ENCODE measurements at places on chromosomes 2 and 18.

- no peak for DNase-seq
Measured at GRCh38 chr2:5507367-5507766, 184.8 kb upstream of the SOX11 start.

GRCh38 chr2:204545861-204546735 lies 823 bp downstream of the PARD3B start:
- no peak for DNase-seq

- peak; percentile 23 for DNase-seq
Measured at GRCh38 chr2:149648282-149649030, 60.9 kb upstream of the MMADHC start.

- no peak for DNase-seq
Measured at GRCh38 chr18:75297731-75298130, 87.1 kb downstream of the TSHZ1 start.

- DNase-seq: peak; percentile 25
Measured at GRCh38 chr2:45922577-45922988, 271.1 kb downstream of the PRKCE start.

- DNase-seq: no peak
Measured at GRCh38 chr2:217166241-217166850, 306.5 kb upstream of the TNP1 start.

GRCh38 chr2:210475706-210476105 lies 853 bp downstream of the LANCL1 start:
- no peak for DNase-seq

- no peak for DNase-seq
Measured at GRCh38 chr2:167388497-167388896, 500.2 kb downstream of the XIRP2 start.

GRCh38 chr2:137000811-137001210 lies 235.5 kb downstream of the THSD7B start:
- DNase-seq: no peak

DNA sequence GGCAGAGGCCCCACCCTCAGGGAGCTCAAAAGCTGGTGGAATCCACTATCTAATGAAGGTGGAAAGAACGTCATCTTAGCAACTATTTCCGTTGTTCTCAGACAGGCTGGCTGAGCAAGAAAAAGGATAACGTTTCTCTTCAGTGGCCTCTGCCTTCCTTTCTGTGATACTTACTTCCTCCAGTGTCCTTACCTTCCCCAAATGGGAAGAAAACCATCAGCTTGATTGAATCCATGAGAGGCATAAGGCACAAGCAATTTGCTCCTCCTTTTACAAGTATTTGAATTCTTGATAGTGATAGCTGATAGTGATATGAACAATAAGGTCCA lies 8.1 kb upstream of the NCOA1 start:
- no peak for DNase-seq

DNA sequence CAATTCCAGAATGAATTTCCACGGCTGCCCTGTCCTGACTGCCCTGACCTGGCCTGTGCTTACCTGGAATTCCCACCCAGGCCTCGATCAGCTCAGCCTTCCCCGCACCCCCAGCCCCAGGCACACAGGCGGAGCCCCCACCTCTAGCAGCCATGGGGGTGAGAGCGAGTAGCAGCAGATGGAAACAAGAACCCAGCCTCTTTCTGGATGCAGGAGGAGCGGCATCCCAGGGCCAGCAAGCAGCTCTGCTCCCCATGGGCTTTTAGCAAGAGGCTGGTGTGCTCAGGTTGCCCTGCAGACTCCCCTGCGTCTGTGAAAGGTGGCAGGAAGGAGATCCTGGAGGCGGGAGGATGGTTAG lies 101.8 kb downstream of the TPO start:
- DNase-seq: no peak

GRCh38 chr2:172395503-172395902 lies 31.9 kb upstream of the ITGA6 start:
- DNase-seq: no peak

GRCh38 chr2:143481733-143482132 lies 352.5 kb downstream of the ARHGAP15 start:
- DNase-seq: no peak

- DNase-seq: no peak
Measured at GRCh38 chr2:222672068-222672401, 577 bp downstream of the MOGAT1 start.

DNA sequence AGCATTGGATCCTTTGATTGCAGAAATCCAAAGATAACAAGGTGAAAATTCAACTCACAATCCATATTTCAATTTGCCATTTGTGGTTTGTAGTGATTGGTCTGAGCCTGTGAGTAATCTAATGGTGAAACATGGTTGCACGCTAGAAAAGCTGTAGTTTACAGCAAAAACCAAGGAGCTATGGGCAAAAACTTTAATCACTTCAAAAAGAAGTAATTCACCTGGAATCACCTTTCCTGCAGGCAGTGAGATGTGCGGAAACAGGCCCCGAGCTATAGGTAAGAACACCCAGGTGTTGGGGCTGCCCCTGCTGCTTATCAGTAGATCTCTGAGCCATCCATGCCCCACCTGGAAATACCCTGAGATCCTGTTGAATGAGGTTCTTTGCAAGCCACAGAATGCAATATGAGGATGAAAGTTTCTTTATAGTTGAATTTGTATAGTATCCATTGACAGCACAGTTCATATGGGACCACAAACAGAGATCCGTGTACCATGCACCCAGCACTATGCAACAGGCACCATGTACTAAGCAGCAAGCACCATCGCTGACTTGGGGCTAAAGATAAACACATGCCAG lies 208.2 kb downstream of the SPP2 start:
- peak; percentile 86 for DNase-seq

DNA sequence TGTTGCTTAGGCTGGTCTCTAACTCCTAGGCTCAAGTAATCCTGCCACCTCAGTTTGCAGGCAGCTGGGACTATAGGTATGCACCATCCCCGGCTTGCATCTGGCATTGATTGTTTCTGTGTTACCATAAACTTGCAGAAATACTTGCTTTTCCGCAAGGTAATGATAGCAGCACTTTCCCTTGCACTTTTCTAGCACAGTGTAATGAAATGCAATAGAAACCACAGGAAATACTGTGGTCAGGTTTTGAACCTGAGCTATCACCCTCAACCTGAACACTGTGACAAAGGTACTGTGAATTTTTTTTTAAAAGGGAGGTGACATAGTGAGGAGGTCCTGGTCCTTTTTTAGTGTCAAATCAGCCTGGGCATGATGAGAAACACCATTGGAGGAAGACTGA lies 38.3 kb downstream of the DHRS9 start:
- no peak for DNase-seq

- no peak for DNase-seq
Measured at GRCh38 chr2:234438305-234438977, 58.4 kb downstream of the ARL4C start.

- no peak for DNase-seq
Measured at GRCh38 chr18:66999003-66999402, 395.1 kb upstream of the CDH19 start.

- peak; percentile 27 for DNase-seq
Measured at GRCh38 chr2:173101687-173102086, 26.0 kb downstream of the MAP3K20 start.

DNA sequence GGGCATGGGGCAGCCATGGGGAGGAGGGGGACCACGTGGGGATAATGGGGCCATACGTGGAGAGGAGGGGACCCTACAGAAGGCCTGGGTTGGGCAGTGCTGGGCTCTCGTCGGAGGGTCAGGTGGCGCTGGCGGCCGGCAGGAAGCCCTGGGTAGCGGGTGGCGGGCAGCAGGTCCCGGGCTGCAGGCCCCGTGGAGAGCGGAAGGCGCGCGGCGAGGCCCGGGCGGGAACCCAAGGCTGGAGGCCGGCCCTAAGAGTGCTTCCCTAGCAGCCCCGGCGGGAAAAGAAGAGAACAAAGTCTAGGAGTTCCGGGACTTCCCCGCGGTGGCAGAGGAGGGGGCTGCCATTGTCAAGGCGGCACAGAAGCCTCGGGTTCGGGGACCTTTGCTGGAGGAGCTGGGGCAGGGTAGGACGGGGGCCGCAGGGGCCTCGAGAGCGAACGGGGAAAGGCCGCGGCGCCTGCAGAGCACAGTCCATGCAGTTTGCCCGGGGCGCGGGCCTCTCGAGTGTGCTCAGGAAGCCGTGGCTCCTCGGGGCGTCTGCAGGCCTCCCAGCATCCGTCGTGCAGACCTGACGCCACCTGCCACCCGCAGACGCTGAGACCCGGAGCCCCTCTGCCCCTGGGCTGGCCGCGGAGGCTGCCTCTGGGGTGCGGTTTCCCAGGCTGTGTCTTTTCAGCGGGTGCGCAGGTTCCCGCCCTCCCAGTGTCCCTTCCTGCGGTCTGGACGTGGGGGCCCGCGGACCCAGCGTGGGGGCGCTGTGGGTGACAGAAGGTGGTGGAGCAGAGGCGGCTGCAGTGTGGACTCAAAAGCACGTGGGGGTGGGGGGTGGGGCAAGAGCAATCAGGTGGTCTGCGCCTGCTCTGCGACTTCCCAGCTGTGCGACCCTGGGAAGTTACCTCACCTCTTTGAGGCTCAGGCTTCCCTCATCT lies 19.4 kb upstream of the NCL start:
- DNase-seq: no peak

DNA sequence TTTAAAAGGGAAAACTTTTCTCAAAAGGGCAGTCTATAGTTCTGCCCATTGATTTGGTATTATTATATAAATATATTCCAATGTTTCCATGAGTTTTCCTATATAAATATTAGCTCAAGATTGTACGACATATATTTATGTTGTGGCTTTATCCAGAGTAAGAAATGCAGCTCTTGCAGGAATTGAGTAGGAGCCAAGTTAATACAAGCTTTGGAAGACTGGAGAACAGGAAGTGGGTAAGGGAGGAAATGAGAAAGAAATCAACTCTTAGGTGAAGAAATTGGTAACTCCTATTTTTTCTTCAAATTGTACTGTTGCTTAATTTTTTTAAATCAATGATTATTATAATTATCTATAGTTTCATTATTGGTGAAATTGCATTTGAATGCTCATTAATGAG lies 105.4 kb upstream of the FAM117B start:
- DNase-seq: no peak

DNA sequence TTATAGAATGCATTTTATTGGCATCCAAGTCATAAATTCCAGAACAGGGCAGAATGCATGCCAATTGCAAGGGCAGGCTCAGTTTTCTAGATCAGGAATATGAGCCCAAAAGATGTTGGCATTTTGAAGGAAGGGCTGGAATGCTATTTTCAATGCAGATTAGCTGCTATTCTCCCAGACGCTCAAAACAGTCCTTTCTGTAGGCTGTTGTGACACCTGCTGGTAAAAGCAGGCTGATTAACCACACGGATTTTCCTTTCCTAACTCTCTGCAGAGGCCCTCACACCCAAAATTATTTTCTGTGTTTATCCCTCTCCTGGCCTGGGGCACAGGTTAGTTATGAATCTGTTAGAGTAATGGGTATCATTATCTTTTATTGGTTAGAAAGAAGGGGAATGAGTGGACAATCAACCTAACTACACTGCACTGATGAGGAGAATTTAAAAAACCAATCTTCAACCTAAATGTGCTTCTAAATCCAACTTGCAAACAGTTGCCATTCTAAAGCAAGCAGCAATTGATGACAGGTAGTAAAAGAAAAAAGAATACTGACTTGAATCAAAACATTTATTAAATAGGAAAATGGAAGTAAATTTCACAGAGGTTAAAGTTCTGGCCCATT lies 94.0 kb downstream of the PLA2R1 start:
- DNase-seq: peak; percentile 53

DNA sequence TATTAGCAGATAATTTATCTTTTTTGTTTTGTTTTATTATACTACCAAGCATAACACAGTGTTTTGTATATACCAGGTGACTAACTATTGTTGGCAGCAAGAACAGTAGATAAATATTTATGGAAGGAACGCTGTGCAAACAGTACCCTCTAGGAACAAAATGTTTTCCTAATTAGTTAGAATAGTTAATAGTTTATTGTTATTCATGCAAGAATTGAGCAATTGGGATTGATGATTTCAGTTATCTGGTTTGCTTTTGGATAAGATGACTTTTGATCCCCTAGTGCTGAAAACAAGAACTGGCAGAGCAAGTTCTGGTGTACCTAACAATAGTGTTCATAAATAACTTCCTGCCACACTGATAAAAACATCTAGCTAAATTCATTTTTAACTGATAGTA lies 323.3 kb downstream of the TGIF1 start:
- DNase-seq: no peak

DNA sequence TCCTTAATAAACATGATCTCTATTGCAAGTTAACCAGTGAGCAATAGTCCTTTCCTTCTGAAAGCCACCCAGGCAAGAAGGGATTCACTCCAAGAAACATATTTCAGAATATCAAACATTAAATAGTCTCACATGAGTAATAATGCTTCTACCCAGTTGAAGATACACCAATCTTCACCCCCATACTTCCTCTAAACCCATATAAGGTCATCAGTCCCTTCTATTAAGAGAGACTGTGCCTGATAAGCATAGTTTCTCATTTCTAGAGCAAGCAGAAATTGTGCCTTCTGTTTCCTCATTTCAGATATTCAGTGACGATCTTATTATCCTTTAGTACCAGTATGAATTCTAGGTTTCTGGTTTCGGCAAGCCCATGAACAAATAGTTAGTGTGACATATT lies 64.6 kb downstream of the DSEL start:
- DNase-seq: no peak

DNA sequence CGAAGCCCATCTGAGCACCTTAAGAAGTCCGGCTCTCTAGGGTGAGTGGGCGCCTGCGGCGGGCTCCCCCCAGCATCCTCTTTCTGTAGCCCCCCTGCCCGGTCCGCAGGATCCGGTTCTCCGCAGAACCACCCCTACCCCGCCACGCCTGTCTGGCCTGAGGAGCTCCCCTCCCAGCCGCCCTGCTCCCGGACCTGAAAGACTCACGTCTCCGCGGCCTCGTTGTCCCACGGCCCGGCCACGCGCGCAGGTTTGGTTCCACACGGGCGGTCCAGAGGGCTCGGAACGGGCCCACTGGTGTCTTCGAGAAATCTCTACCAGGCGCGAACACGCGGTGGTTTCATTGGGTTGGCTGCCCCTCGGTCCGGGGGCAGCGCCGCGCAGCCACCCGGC lies 237 bp downstream of the SLC39A6 start:
- DNase-seq: peak; percentile 8

- DNase-seq: no peak
Measured at GRCh38 chr2:120658042-120658769, 77.5 kb upstream of the GLI2 start.

- DNase-seq: no peak
Measured at GRCh38 chr2:122583159-122583917, 827.9 kb downstream of the TSN start.

GRCh38 chr18:77069931-77070330 lies 62.7 kb downstream of the MBP start:
- no peak for DNase-seq

DNA sequence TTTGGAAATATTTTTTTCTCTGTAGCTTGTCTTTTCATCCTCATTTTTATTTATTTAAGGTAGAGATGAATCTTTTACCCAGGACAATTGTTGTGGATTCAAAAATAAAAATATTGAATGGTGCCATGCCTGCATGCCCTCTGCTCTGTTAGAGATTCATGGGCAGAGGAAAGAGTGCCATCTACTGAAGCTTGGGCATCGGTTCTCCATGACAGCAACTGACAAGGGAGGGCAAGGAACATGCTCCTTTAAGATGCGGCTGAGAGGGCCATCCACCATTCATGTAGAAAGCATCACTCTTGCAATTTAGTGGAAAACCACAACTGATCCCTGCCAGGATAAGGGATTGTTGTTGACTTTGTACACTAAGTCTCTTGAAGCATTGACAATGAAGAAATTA lies 79.9 kb downstream of the PARD3B start:
- DNase-seq: no peak

Data from RWPE1 (cell line).